Gastrocnemius medialis (tissue), 4 donors: ENCODE measurements at places on chromosomes 7 and 10. TPM values are rescaled to one million over a fixed set of nuclear protein-coding genes. Genes with fewer than 3 reads are reported as not detected.

GRCh38 chr10:70866424-70866823 lies 21.9 kb downstream of the PCBD1 start:
- H3K27ac ChIP-seq = no peak overlapping the region
- no peaks in the 10 kb centered on the region for H3K27me3 ChIP-seq
- H3K4me3 ChIP-seq = no peak overlapping the region
- H3K4me1 ChIP-seq = no peaks in the 10 kb centered on the region
- DNase-seq = peak; percentile 23

Gene SPDYE5
- total RNA-seq = not detected

DNA sequence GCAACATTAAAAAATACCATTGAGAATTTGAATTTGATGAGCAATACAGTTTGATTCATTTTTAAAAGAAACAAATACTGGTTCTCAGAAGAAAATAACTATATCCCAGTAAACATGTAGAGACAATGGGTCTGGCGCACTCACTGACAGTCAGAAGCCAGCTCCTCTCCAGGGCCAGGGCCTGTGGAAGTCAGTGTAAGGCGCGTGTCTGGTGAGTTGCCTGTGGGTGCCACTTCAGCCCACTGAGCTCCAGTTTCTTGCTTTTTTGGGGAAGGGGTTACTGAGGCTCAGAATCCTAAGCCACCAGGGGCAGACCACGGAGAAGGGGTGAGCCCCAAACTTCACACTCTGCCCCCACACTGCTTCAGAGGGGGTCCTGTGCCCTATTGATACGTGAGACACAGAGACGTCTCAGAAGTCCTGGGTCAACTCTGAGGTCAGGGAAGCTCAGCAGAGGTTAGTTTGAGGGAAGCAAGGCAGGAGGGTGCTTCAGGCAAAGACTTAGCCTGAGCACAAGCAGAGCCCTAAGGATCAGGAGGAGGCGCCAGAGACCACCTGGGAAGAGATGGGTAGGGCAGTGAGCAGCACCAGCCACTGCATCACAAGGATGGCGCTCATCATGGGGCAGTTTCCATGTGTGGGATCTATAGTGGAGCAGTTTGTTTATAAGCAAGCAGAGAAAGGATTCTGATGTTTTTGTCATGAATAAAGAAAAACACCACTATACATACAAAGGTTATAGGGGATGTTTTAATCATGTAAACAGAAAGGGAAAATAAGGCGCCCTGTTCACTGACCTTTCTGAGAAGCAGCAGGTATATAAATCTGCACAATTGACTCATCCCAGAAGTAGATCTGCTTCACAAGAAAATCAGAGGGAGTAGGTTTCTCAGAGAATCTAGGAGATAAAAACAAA lies 95.7 kb downstream of the PKD1L1 start:
- no peaks in the 10 kb centered on the region for H3K4me1 ChIP-seq
- no peaks in the 10 kb centered on the region for H3K27me3 ChIP-seq
- H3K4me3 ChIP-seq = no peak overlapping the region

- no peak for DNase-seq
- peak overlapping the region; percentile 74 for H3K4me3 ChIP-seq
- H3K27me3 ChIP-seq = no peaks in the 10 kb centered on the region
- H3K36me3 ChIP-seq = no peaks in the 10 kb centered on the region
- H3K27ac ChIP-seq = peak overlapping the region; percentile 57
These were observed 702 bp upstream of the AGFG2 start for GRCh38 chr7:100538348-100538653.

- H3K27me3 ChIP-seq = no peaks in the 10 kb centered on the region
- H3K36me3 ChIP-seq = no peaks in the 10 kb centered on the region
- no peaks in the 10 kb centered on the region for H3K4me1 ChIP-seq
- no peak for DNase-seq
These were observed 70.2 kb downstream of the LRGUK start for GRCh38 chr7:134197345-134197744.

Gene SFR1
- 3.9 TPM for total RNA-seq

GRCh38 chr10:117441812-117442443 lies 66.7 kb upstream of the PDZD8 start:
- H3K27me3 ChIP-seq = peaks cover 4% of the 10 kb centered on the region
- no peak overlapping the region for H3K27ac ChIP-seq
- no peaks in the 10 kb centered on the region for H3K36me3 ChIP-seq
- no peak for DNase-seq
- H3K4me1 ChIP-seq = no peaks in the 10 kb centered on the region

Gene PLOD3
- 8.2 TPM for total RNA-seq

Gene ELAPOR2
- 10.5 TPM for total RNA-seq

GRCh38 chr7:96737545-96738050 lies 28.0 kb upstream of the SEM1 start:
- H3K36me3 ChIP-seq = no peaks in the 10 kb centered on the region
- DNase-seq = no peak
- no peaks in the 10 kb centered on the region for H3K27me3 ChIP-seq
- H3K4me1 ChIP-seq = no peaks in the 10 kb centered on the region
- no peak overlapping the region for H3K4me3 ChIP-seq

DNA sequence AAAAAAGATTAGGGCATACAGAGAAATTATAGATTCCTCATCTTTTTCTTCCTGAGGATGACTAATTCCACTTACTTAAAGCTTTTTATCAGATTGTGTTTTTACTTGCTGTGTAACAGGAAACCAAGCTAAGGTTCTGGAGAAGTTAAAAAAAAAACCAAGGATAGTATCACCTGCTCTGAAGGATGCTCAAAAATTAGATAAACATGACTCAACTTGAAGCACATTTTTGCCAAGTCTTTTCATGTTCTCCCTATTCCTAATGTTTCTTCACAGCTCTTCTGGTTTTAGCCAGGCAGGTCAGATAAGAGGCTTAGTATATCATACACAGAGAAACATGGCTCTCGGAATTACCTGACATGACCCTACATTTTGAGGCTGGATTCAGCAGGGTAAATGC lies 90.3 kb downstream of the CPEB3 start:
- H3K36me3 ChIP-seq = no peaks in the 10 kb centered on the region
- H3K27me3 ChIP-seq = no peaks in the 10 kb centered on the region
- DNase-seq = no peak
- no peaks in the 10 kb centered on the region for H3K4me1 ChIP-seq
- H3K4me3 ChIP-seq = no peak overlapping the region

DNA sequence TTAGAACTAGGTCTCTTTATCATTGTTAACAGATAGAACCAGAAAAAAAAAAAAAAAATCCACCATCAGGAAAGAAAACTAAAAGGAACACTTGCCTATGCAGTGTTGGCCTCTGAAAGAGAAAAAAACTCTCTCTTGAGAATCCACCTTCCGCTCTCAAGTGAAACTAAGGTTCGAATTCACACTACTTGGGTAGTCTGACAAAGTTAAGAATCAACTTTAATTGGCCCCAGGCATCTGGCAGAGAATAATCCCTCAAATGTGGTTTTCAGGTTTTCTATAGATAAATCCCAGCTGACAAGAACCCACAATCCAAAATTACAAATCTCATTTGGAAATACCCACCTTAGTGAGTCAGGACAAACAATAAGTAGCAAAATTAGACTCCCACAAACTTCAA lies 199.7 kb upstream of the LRRN3 start:
- H3K4me3 ChIP-seq = no peak overlapping the region
- H3K27me3 ChIP-seq = no peaks in the 10 kb centered on the region
- no peaks in the 10 kb centered on the region for H3K36me3 ChIP-seq

GRCh38 chr7:134919240-134919641 lies 67.1 kb upstream of the AGBL3 start:
- no peaks in the 10 kb centered on the region for H3K36me3 ChIP-seq
- H3K4me1 ChIP-seq = no peaks in the 10 kb centered on the region
- no peak overlapping the region for H3K4me3 ChIP-seq
- no peak for DNase-seq
- H3K27me3 ChIP-seq = no peaks in the 10 kb centered on the region
- no peak overlapping the region for H3K27ac ChIP-seq

- H3K36me3 ChIP-seq = no peaks in the 10 kb centered on the region
- peaks cover 8% of the 10 kb centered on the region for H3K4me1 ChIP-seq
- no peak for DNase-seq
- H3K27ac ChIP-seq = no peak overlapping the region
- H3K27me3 ChIP-seq = peaks cover 84% of the 10 kb centered on the region
These were observed 1.9 kb downstream of the NKX1-2 start for GRCh38 chr10:124447751-124448466.

- DNase-seq = no peak
- H3K36me3 ChIP-seq = no peaks in the 10 kb centered on the region
- peaks cover 8% of the 10 kb centered on the region for H3K4me1 ChIP-seq
- H3K27me3 ChIP-seq = no peaks in the 10 kb centered on the region
These were observed 200.3 kb downstream of the PRPF18 start for GRCh38 chr10:13787015-13787421.

- H3K4me3 ChIP-seq = no peak overlapping the region
- no peak overlapping the region for H3K27ac ChIP-seq
- no peaks in the 10 kb centered on the region for H3K27me3 ChIP-seq
- no peaks in the 10 kb centered on the region for H3K36me3 ChIP-seq
These were observed 150.3 kb downstream of the AUTS2 start for GRCh38 chr7:69748530-69748929.

Gene SPDYE2B
- total RNA-seq = not detected

Gene ST8SIA6
- total RNA-seq = 0.29 TPM

Gene HDAC9
- 5.6 TPM for total RNA-seq

DNA sequence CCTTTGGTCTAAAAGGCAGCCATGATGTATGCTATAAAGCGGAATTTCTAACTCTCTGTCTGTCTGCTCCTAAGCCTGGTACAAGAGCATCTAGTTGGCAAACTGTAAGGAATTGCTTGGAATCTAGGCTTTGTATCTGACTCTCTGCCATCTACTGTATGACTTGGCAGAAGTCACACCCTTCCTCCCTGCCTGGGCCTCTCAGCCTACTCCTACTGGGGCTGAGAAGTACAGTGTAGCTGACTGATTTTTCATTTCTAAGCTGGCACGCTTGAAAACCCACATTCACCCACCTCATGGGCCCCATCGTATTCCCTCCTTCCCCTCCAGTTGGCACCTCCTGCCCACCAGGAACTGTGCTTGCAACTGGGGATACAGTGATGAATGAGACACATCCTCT lies 435.2 kb downstream of the PLXNA4 start:
- no peak overlapping the region for H3K27ac ChIP-seq
- H3K4me1 ChIP-seq = peaks cover 6% of the 10 kb centered on the region

DNA sequence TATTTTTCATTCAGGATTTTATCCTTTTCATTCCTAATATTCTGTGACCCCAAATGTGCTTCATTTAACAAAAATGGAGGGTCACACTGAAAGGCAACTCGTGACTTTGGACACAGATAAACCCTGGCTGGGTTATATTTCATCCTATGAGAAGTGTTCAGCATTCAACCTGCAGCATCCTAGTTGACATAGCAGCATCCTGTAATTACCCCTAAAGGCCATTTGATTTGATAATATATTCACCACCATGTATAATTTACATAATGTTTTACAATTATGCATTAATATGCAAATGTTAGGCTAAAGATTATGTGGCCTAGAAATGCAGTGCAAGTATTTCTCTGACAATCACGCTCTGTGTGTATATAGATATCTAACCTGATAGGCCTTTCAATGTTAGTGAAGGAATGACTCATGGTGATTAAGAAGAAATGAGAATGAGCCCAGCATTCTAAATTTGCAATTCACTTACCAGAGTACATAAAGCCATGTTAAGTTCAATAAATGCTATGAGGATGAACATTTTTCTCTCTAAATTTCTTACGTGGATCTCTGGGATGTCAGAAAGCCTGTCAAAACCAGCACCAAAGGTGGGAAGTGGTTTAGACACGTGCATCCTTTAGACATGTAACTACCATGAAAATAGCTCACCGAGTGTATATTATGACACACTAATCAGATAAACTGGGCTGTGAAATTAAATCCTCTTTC lies 337.7 kb upstream of the AOAH start:
- no peak overlapping the region for H3K27ac ChIP-seq
- H3K4me1 ChIP-seq = no peaks in the 10 kb centered on the region
- no peak overlapping the region for H3K4me3 ChIP-seq
- no peaks in the 10 kb centered on the region for H3K27me3 ChIP-seq
- H3K36me3 ChIP-seq = no peaks in the 10 kb centered on the region

Gene SPACDR
- total RNA-seq = not detected

Gene CYP26C1
- not detected for total RNA-seq

DNA sequence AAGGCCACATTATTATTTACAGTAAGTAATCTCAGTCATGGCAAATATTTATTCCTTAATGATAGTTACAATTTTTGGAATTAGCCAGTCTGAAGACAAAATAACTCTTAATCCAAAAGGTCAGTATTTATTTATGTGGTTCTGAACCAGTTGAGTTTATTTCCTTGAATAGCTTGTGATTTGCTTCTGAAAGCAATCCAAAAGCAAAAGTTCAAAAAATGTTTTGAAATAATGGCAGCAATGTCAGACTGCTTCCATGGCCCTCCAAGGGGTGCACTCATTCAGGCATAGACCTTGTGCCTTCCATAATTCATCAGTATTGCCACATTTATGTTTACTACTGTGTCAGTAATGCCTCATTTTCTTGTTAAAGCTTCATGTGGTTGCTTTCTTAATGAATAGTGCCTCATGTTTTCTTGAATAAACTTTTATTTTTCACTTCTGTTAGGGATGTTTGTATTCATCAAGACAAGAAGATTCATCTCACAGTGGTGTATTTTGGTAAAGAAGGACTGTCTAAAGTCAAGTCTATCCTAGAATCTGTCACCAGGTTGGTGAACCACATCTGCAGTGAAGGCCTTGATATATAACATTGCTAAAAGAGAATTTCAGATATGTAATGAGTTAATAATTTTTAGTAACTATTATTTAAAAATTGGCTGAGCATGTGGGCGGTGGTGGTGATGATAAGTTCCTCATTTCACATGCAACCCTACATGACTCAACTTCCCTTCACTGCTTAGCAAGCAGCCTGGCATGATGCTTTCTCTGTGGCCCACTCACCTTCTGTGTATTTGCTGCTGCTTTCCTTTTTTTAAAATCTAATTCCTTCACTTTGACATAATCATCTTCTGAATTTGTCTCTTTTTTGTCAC lies 22.0 kb downstream of the CSGALNACT2 start:
- H3K4me1 ChIP-seq = peaks cover 12% of the 10 kb centered on the region
- no peaks in the 10 kb centered on the region for H3K27me3 ChIP-seq
- H3K4me3 ChIP-seq = no peak overlapping the region
- no peak overlapping the region for H3K27ac ChIP-seq
- no peaks in the 10 kb centered on the region for H3K36me3 ChIP-seq
- no peak for DNase-seq

Gene IFIT1
- total RNA-seq = 2.8 TPM

Gene CDK14
- 8.6 TPM for total RNA-seq

Gene DNA2
- total RNA-seq = 2.1 TPM

Gene DKK1
- not detected for total RNA-seq

Gene HTR5A
- total RNA-seq = not detected
